Keratinocyte (primary cell): ENCODE measurements at places on chromosomes 4 and X.

- DNase-seq: no peak
Measured at GRCh38 chrX:150929058-150929457, 30.6 kb upstream of the CD99L2 start.

DNA sequence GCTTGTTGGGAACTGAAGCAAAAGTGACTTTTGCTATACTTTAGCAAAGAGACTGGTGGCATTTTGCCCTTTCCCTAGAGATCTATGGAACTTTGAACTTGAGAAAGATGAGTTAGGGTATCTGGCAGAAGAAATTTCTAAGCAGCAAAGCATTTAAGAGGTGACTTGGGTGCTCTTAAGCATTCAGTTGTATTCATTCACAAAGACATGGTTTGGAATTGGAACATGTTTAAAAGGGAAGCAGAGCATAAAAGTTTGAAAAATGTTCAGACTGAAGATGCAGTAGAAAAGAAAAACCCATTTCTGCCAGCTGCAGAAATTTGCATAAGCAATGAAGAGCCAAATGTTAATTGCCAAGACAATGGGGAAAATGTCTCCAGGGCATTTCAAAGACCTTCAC lies 21.6 kb downstream of the AIMP1 start:
- DNase-seq: no peak

DNA sequence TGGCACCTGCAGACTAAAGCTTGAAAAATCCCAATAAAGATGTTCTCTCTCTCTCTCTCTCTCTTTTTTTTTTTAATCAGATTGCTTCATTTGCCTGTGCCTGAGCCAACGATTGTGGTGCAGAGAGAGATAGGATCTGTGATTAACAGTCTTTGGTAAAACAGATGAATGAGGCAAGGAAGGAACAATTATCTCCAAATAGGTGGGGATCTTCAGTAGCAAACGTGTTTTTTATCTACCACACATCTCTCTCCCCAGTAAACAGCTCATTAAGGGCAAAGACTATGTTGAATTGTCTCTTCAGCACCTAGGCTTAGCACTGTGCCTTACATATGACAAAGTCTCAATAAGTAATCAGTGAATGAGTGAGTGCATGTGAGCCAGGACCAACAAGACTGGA lies 96.3 kb downstream of the SMIM20 start:
- no peak for DNase-seq

- DNase-seq: no peak
Measured at GRCh38 chr4:183907871-183908683, 3.0 kb downstream of the STOX2 start.

GRCh38 chrX:20515841-20516461 lies 249.2 kb upstream of the RPS6KA3 start:
- DNase-seq: peak; percentile 80

DNA sequence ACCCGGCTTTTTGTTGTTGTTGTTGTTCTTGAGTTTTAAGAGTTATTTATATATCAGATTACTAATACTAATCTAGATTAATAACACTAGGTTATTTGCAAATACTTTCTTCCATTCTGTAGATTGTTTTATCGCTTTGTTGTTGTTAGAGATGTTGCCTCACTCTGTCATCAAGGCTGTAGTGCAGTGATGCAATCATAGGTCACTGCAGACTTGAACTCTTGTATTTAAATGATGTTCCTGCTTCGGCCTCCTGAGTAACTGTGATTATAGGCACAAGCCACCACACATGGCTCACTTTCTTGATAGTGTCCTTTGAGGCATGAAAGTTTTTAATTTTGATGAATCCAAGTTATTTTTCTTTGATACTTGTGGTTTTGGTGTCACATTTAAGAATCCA lies 129.0 kb downstream of the VSIG4 start:
- DNase-seq: no peak

DNA sequence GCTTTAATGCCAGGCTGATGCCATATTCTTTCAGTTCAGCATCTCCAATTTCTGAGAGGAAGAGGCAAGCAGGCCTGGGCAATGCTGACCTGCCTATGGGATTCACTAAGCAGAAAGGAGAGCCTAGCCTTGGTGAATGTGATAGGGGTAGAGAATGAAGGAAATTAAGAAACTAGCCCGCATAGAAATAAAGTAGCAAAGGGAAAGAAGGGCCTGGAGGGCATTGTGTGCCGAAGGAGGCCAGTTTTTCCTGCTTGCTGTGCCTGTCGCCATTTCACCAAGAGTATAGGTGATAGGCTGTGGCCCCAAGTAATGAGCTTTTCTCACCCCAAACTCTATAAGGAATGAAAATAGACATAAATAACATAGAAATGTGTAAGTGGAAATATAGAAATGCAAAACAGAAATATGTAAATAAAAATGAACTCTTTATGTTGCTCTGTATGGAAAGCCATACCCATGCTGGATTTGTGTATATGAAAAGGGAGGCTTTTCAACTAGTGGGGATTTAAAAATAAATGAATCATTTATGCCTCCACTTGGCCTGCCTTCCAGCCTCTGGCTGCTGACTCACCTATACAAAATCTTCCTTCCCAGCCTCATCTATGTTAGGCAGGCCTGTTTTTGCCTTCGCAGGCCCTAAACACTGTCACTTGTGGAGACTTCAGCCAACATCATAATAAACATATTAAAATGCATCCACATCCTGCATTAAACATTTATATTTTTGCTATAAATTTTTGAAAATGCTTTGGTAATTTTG lies 5.1 kb upstream of the OCRL start:
- DNase-seq: no peak

DNA sequence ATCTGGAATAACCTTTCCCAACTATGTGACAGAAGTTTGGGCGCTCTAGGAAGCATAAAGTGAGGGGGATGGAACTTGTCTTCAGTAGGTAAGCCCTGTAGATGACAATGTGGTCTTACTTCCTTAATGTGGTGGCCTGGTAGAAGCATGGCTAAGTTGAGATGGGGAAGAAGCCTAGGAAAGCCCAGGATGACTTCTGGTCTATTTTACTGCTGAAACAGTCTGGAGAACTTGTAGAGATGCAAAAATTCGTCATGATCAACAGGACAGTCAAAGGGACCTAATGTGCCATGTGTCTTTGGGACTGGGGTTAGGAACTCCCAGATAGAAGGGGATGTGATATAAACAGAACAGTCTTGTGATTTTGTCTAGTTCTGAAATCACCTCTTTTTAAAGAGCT lies 40.8 kb downstream of the CCNG2 start:
- no peak for DNase-seq

- no peak for DNase-seq
Measured at GRCh38 chr4:176440698-176441097, 120.9 kb downstream of the SPCS3 start.

- no peak for DNase-seq
Measured at GRCh38 chr4:30005995-30006394, 714.2 kb upstream of the PCDH7 start.

GRCh38 chr4:54368281-54369265 lies 139.5 kb downstream of the PDGFRA start:
- DNase-seq: no peak

DNA sequence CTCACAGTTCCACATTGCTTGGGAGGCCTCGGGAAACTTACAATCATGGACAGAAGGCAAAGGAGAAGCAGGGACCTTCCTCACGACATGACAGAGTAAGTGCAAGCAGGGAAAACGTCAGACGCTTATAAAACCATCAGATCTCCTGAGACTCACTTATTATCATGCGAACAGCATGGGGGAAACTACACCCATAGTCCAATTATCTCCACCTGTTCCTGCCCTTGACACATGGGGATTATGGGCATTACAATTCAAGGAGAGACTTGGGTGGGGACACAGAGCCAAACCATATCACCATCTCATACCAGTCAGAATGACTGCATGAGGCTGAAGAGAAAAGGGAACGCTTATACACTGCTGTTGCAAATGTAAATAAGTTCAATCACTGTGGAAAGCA lies 1066.9 kb upstream of the PCDH7 start:
- no peak for DNase-seq

DNA sequence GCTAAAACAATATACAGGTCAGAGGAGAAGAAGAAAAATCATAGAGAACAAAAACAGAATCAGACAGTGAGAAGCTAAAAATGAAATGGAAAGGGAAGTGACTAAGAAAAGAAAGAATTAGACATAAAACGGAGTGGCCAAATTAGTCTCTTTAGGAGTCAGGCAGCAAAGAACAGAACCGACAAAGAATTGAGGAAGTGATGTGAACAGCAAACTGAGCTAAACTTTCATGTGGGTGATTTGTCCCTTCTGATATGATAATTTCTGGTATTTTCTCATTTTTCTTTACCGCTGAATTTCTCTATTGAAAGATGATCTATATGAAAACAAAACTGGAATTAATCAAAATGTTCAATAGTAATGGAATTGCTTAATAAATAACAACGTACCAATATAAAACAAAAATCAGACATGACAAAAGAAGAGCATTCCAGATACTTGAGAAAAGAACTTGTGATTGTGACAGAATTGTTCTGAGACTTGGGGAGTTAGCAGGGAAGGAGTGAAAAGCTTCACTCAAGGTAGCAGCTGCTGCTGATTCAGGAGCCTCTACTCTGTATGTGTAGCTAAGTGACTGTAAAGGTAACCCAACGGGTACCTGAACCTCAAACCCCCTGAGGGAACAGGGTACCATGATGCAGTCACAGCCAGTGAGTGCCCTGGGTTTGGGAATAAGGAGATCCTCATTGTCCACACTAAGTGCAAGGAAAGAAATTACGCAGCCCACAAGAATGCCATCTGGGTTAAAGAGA lies 8.8 kb downstream of the TAPT1 start:
- no peak for DNase-seq

- DNase-seq: no peak
Measured at GRCh38 chrX:153519569-153520286, 2.3 kb downstream of the ATP2B3 start.

- no peak for DNase-seq
Measured at GRCh38 chr4:165761963-165762362, 111.1 kb upstream of the TLL1 start.

- DNase-seq: no peak
Measured at GRCh38 chr4:30919458-30919857, 199.3 kb downstream of the PCDH7 start.

DNA sequence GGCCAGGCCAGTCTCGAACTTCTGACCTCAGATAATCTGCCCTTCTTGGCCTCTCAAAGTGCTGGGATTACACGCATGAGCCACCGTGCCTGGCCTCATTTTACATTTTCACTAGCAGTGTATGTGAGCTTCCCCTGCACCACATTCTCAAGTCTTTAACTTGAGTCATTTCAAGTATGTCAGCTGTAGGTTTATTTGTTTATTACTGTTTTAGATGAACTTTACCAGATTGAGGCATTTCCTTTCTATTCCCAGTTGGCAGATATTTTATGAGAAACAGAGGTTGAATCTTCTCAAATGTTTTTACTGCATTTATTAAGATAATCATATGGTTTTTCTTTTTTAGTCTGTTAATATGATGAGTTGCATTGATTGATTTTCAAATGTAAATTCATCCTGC lies 114.6 kb upstream of the SH3RF1 start:
- no peak for DNase-seq

DNA sequence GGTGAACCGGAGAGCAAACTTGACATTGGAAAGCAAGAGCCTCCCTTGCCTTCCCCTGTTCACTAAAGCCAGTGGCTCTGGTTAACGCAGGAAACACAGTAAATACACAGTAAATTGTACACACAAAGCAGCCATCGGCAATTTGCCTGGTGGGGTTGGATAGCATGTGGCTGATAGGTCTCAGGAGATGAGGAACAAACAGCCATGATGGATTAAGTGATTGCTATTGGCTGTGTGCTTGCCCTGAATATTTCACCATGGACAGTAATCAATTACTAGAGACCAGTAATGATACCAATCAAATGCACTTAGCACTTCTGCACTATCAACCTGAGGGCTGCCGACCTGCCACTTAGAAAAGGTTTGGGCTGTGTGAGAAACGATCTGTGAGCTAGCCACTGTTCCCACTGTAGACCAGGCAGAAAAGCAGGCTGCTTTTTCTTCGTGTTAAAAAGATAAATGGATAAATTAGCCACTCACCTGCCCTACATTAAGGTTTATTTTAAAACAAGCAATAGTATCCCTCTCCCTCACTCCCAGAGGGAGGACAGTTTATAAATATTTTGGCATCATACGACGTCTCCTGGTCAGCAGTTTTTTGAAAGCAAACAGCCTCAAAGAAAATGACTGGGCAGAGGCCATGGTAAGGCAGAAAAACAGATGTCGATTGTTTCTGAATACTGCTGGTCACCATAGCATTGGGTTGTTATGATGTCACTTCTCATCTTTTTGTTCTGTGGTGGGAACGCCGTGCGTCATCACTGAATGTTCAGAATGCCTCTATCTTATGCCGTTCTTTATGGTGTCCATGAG lies 167.1 kb downstream of the MAML3 start:
- no peak for DNase-seq

DNA sequence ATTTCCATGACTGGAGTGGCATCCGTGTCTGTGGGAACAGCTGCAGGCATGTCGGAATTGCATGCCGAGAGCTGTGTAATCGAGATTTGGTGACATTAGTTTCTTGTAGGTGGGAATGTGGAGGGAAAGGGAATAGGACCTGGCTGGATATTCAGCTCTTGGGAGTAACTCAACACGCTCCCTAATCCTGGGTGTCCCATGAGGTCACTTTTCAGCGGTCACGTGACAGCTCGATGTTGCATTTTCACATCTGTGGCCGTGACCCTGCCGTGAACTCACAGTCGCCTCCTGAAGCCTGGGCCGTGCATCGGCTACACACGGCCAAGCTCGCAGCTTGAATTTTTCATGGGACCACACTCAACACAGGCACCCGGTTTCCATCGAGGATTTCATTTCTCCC lies 25.8 kb upstream of the PSAPL1 start:
- DNase-seq: no peak

DNA sequence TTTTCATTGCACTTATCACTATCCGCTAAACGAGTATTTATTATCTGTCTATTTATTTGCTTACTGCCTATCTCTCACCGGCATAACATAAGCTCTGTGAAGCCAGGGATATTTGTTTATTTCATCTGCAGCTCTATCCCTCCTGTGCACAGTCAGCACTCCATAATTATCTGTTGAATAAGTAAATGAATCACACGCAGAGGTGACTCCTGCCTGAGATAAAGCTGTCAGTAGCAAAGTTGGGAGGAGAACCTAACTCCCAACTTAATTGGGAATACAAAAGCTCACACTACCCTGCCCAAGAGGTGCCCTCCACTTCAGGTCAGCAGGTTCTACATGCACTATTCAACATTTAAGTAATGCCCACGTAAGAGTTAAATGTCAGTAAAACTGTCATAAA lies 85.7 kb downstream of the CORIN start:
- no peak for DNase-seq

GRCh38 chr4:24795666-24796381 lies 451 bp downstream of the SOD3 start:
- DNase-seq: no peak

- DNase-seq: no peak
Measured at GRCh38 chr4:36198068-36198808, 46.1 kb downstream of the ARAP2 start.

- DNase-seq: no peak
Measured at GRCh38 chr4:8088966-8089491, 69.6 kb downstream of the ABLIM2 start.

DNA sequence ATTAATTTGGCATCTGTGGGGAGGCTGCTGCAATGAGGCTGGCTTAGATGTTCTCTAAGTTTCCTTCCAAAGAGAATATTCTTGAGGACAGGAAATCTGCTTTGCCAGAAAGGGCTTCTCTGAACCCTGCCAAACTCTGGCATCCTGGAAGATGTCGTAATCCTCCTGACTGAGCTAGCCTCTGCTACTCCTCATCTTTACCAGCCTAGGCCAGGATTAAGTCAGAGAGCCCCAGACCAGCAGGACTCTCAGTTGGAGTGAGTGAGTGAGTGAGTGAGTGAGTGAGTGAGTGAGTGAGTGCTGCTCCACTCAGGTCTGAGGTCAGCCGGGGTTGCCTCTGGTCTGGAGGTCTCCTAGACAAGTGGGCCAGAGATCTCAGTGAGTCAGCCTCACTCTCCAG lies 104.9 kb upstream of the SOD3 start:
- no peak for DNase-seq

GRCh38 chr4:186935901-186936300 lies 212.2 kb upstream of the FAT1 start:
- DNase-seq: no peak
